ENCODE measurements at places on chromosomes 5 and 9.

DNA sequence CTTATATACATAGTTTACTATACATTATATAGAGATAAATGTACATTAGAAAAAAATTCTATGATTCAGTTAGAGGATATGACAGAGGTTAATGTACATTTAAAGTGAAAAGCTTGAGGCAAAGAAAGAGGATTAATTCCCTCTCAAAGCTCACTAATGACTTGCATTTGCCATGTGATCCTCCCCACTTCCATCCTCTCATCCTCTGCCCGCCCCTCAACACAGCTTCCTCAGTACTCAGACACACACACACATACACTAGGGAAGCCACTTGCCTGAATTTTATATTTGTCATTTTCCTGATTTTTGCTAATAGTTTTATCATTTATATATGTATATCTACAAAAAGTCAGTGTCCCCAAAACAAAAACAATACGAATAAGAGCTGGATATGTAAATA lies 764.5 kb downstream of the EFNA5 start:
- no peak overlapping the region for H3K27ac ChIP-seq
- no peaks in the 10 kb centered on the region for H3K4me1 ChIP-seq
- no peak overlapping the region for H3K4me3 ChIP-seq
- H3K36me3 ChIP-seq: no peaks in the 10 kb centered on the region
- no peak for DNase-seq

GRCh38 chr5:149489605-149490037 lies 61.6 kb downstream of the CSNK1A1 start:
- H3K4me3 ChIP-seq: no peak overlapping the region
- no peaks in the 10 kb centered on the region for H3K36me3 ChIP-seq
- peak; percentile 76 for DNase-seq

GRCh38 chr5:68252673-68253623 lies 37.4 kb downstream of the PIK3R1 start:
- no peaks in the 10 kb centered on the region for H3K27me3 ChIP-seq
- H3K36me3 ChIP-seq: no peaks in the 10 kb centered on the region
- H3K4me3 ChIP-seq: peak overlapping the region; percentile 10
- peak; percentile 73 for DNase-seq
- H3K27ac ChIP-seq: peak overlapping the region; percentile 82

- no peaks in the 10 kb centered on the region for H3K36me3 ChIP-seq
- H3K27me3 ChIP-seq: no peaks in the 10 kb centered on the region
- peak overlapping the region; percentile 77 for H3K27ac ChIP-seq
- H3K4me1 ChIP-seq: no peaks in the 10 kb centered on the region
- no peak for DNase-seq
Observed at GRCh38 chr9:92393686-92394085, 10.7 kb downstream of the OGN start.

- H3K36me3 ChIP-seq: no peaks in the 10 kb centered on the region
- no peak overlapping the region for H3K4me3 ChIP-seq
- H3K4me1 ChIP-seq: no peaks in the 10 kb centered on the region
Observed at GRCh38 chr9:32672469-32672868, 37.0 kb upstream of the TAF1L start.

- H3K36me3 ChIP-seq: no peaks in the 10 kb centered on the region
- no peak overlapping the region for H3K4me3 ChIP-seq
- H3K27me3 ChIP-seq: no peaks in the 10 kb centered on the region
- no peaks in the 10 kb centered on the region for H3K4me1 ChIP-seq
- no peak for DNase-seq
Observed at GRCh38 chr5:97124335-97124734, 18.1 kb downstream of the LIX1 start.

DNA sequence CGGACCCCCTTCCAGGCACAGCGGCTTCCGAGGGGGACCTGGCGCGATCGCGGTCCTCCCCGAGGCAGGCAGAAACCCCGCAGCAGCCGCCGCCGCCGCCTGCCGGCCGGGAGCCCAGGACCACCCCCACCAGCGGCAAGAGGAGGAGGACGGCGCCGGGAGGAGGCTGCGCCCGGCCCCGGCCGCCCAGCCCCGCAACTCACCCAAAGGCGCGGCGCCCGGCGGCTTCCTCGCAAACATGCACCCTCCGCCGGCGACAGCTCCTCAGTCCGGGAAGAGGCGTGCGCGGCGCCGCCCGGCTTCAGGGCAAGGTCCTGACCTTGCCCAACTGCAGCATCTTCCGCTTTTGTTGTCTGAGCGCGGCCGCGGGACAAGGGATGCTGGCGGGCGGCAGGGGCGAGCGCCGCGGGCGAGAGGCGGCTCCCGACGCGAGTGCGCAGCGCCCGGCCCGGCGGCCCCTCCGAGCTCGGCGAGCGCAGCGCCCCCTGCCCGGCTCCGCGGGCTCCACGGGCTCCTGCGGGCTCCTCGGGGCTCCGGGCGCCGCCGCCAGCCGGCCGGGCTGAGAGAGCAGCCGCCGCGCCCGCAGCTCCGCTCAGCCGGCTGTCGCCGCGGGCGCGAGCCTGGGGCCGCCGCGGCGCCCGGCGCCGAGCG lies 507 bp downstream of the CTNND2 start:
- H3K27me3 ChIP-seq: peaks cover 17% of the 10 kb centered on the region
- no peaks in the 10 kb centered on the region for H3K36me3 ChIP-seq
- no peaks in the 10 kb centered on the region for H3K4me1 ChIP-seq
- no peak overlapping the region for H3K27ac ChIP-seq

DNA sequence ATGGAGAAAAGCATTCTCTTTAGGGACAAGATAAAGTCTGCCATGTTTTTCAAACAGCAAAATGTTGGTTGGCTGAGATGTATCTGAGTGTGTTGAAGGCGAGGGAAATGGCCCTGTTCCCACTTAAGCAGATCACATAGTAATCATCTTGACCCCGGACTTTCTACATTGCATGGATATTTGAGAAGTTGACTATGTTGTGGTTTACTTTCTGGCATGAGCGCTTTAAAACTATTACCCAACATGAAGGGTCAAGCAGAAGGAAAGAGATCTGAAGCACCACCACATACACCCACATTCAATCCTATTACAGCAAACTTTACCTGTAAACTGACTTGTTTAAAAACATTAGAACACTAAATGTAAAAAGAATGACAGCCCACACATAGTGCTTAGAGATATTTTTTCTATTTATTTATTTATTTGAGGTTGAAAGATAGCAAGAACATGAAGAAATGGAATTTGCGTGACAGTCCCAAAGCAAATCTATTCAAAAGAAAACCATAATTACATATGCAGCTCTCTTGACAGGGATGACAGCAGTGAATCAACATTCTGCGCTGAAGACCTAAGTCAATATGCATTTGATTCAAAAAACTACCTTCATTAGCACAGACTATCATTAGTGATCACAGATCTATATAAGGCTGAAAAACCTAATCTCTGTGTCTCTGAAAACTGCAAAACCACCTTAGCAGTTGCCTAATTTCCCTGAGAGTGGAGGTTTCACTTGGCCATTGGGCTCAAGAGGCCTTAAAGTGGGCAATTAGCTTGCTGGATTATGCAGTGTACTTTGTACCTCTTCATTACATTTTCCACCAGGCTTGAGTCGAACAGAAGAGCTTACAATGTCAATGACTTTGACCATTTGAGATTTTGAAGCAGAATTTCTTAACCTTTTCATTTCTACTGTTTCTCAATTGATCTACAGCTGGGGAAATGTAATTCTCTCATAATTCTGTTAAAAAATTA lies 195.0 kb downstream of the PDE4D start:
- H3K4me3 ChIP-seq: no peak overlapping the region
- DNase-seq: no peak
- H3K27me3 ChIP-seq: no peaks in the 10 kb centered on the region
- no peak overlapping the region for H3K27ac ChIP-seq
- H3K36me3 ChIP-seq: no peaks in the 10 kb centered on the region

DNA sequence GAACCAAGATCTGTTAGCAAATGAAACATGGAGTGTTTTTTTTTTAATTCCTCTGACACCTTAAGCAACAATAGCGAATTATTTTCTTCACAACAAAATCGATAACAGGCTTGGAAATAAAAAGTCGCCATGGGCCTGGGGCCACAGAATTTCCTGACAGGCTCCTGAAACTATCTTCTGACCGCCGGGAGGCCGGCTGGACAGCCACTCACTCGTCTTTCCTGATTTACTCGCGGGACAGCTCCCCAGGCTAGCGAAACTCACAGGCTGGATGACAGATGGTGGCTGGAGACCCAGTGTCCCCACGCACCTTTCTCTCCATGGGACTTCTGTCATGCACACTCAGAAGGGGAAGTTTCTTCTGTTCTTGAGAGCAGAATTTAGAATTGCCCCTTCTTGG lies 143.3 kb upstream of the IRX2 start:
- H3K27me3 ChIP-seq: no peaks in the 10 kb centered on the region
- no peak overlapping the region for H3K27ac ChIP-seq
- DNase-seq: no peak
- no peaks in the 10 kb centered on the region for H3K36me3 ChIP-seq

DNA sequence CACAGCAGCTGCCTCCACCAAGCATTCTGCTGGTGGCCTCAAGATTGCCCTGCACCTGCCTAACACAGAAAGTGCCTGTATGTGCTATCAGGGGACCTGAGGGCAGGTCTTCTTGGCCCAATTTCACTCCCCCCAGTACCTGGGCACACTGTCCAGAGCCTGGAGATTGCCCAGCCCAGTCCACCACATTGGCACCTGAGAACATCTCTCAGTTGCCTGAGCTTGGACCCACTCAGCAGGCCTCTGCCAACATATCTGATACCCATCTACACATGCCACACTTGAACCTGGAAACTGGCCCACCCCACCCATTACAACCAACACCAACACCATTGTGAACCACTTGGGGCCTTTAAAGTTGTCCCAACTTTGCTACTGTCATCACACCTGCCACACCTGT lies 1523.1 kb upstream of the CDH9 start:
- no peaks in the 10 kb centered on the region for H3K27me3 ChIP-seq
- H3K27ac ChIP-seq: no peak overlapping the region
- DNase-seq: no peak
- H3K36me3 ChIP-seq: no peaks in the 10 kb centered on the region

DNA sequence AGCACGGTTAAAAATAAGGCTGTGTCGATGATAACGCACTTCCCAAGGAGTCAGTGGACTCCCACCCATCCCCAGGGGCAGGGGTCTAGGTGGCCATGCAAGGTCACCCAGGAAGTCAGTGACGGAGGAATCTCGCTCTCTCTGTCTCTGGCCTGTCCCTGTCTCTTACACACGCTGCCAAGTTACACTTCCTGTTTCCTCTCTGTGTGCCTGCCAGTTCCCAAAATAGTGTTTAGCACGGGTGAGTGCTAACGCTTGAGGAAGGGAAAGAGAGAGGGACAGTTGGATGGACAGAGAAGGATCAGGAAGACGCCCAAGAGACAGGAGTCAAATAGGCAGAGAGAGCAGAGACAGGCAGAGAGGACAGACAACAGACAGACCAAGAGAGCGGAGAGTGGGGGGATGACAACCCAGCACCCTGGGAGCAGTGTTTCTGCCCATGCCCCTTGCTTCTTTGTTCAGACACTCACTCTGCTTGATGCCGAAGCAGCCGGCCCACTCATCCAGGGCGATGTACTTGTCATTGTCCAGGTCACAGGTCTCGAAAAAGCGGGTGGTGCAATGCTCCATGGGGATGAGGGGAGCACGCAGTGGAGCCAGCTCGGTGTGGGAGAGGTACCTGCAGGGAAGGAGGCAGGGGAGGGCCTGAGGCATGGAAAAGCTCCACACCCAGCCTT lies 23.0 kb downstream of the SPARC start:
- H3K27ac ChIP-seq: peak overlapping the region; percentile 100
- no peaks in the 10 kb centered on the region for H3K27me3 ChIP-seq
- no peaks in the 10 kb centered on the region for H3K36me3 ChIP-seq
- H3K4me3 ChIP-seq: no peak overlapping the region
- no peak for DNase-seq

- DNase-seq: no peak
- H3K4me3 ChIP-seq: no peak overlapping the region
- no peak overlapping the region for H3K27ac ChIP-seq
- H3K27me3 ChIP-seq: no peaks in the 10 kb centered on the region
- H3K4me1 ChIP-seq: peaks cover 3% of the 10 kb centered on the region
- H3K36me3 ChIP-seq: peaks cover 2% of the 10 kb centered on the region
Observed at GRCh38 chr9:21097817-21098216, 20.1 kb upstream of the IFNB1 start.

GRCh38 chr9:105928416-105928815 lies 234.1 kb downstream of the TMEM38B start:
- no peaks in the 10 kb centered on the region for H3K36me3 ChIP-seq
- no peak for DNase-seq
- no peaks in the 10 kb centered on the region for H3K4me1 ChIP-seq

GRCh38 chr5:128770907-128771306 lies 194.4 kb upstream of the SLC27A6 start:
- H3K36me3 ChIP-seq: no peaks in the 10 kb centered on the region
- no peak overlapping the region for H3K4me3 ChIP-seq
- DNase-seq: no peak
- no peaks in the 10 kb centered on the region for H3K27me3 ChIP-seq

- no peak for DNase-seq
- H3K4me3 ChIP-seq: no peak overlapping the region
- no peaks in the 10 kb centered on the region for H3K36me3 ChIP-seq
Observed at GRCh38 chr5:31396611-31397295, 135.1 kb downstream of the DROSHA start.

DNA sequence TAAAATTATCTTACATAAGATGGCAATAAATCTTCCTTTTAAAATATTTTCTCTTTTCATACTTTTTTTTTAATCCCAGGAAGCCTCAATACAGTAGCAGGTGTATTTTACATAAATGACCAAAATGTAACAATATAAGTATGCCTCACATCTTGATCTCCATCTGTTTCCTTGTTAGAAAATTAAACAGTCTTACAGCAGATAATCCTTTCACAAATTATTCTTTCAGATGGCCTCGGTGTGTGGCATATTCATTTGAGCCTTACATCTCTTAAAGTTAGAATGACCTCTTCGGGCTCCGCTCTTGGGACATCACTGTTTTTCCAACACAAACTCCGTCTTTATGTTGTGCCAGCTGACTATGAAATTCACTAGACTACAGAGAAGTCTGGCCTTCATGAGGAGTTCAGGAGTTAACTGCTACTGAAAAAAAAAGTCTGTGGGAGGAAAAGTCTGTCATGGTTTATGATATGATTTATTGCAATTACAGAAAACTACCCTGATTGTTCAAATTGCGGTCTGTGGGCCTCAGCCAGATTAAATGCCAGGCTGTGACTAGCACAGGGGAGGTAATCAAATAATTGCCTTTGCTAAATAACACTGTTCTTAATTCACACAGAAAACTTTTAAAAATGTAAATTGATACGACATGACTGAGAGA lies 292.9 kb upstream of the PUM3 start:
- H3K4me1 ChIP-seq: no peaks in the 10 kb centered on the region
- H3K27me3 ChIP-seq: no peaks in the 10 kb centered on the region
- no peaks in the 10 kb centered on the region for H3K36me3 ChIP-seq
- no peak overlapping the region for H3K4me3 ChIP-seq

DNA sequence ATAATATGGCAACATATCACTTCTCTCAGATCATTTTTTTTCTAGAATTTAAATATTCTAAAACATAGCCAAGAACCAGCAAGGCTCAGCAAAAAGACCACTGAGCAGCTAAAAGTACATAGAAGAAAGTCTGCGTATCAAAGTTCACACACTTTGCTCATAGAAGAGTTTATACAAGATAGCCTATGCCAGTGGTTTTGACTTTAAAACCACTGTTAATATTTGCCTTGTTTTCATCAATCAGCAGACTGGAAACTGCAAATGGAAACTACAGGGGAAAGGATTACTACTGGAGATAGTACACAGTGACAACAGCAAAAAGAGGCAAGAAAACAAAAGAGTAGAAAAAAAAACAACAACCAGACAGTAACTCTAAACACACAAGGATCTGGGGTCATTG lies 483.3 kb downstream of the ZSWIM6 start:
- DNase-seq: no peak
- no peak overlapping the region for H3K4me3 ChIP-seq
- H3K27me3 ChIP-seq: no peaks in the 10 kb centered on the region
- no peaks in the 10 kb centered on the region for H3K36me3 ChIP-seq
- H3K27ac ChIP-seq: no peak overlapping the region
- H3K4me1 ChIP-seq: no peaks in the 10 kb centered on the region

- peak overlapping the region; percentile 96 for H3K27ac ChIP-seq
- H3K36me3 ChIP-seq: no peaks in the 10 kb centered on the region
- peaks cover 13% of the 10 kb centered on the region for H3K4me1 ChIP-seq
- no peaks in the 10 kb centered on the region for H3K27me3 ChIP-seq
Observed at GRCh38 chr5:36875051-36875789, 1.3 kb upstream of the NIPBL start.

All from uterus (tissue), 4 donors.